AG10803 (cell line): ENCODE measurements at places on chromosomes 2 and 18.

- DNase-seq = no peak
Observed at GRCh38 chr2:66682476-66682875, 247.6 kb downstream of the MEIS1 start.

GRCh38 chr18:46705521-46705920 lies 48.5 kb upstream of the LOXHD1 start:
- DNase-seq = no peak

DNA sequence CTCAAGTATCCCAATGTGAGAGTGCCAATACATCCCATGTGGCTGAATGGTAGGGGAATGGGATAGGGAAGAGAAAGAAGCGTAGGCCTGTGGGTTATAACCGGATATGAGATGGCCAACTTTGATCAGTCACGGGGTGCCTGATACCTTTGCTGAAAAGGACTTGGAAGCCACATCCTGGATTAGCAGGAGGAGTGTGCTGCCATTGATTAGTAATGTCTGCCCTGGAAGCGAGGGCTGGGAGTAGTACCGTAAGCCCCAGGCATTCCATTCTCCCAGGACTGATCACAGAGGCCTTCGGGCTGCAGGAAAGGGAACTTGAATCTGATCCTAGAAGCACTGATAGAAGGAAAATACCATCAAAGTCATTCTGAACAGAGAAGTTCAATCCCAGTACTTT lies 218.5 kb downstream of the TFCP2L1 start:
- DNase-seq = no peak

- DNase-seq = peak; percentile 82
Observed at GRCh38 chr2:201959626-201960025, 74.0 kb upstream of the FZD7 start.

DNA sequence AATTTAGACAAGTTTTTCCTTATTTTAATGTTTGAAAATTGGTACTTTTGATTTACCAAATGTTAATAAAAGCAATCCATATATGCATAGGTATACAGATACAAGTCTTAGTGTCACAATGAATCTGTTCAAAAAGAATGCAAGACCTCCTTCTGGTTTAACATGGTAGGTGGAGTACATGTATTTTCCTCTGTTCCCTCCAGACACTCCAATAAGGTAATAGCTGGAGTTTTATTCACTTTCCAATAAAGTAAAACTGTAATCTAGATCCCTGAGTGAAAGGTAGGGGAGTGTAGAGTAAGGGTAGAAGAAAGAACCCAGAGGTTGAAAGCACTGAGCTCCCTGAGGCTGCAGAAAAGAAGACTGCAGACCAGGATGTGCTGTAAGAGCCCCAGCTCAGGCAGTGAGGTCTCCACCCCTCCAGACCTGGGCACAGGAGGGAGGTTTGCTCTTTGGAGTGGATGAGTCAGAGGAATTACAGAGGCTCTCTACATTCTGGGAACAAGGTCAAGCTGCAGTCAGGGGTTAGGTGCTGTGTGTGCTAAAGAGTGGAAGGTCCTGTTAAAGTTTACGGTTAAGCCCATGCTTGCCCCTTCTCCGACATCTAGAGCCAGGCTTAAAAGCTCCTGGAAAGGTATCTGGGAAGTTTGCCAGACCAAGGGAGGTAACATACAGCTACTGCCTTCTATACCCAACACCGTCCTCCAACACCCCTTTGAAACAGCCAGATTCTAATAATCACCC lies 27.6 kb upstream of the STAT1 start:
- DNase-seq = peak; percentile 33

GRCh38 chr2:207448006-207448405 lies 81.8 kb upstream of the CREB1 start:
- no peak for DNase-seq

GRCh38 chr2:215528555-215528954 lies 92.7 kb upstream of the FN1 start:
- peak; percentile 99 for DNase-seq

- peak; percentile 30 for DNase-seq
Observed at GRCh38 chr18:598124-598589, 1.4 kb downstream of the CLUL1 start.

GRCh38 chr2:99450199-99450598 lies 39.6 kb downstream of the REV1 start:
- DNase-seq = no peak

GRCh38 chr2:221708902-221709301 lies 136.8 kb upstream of the EPHA4 start:
- DNase-seq = no peak

DNA sequence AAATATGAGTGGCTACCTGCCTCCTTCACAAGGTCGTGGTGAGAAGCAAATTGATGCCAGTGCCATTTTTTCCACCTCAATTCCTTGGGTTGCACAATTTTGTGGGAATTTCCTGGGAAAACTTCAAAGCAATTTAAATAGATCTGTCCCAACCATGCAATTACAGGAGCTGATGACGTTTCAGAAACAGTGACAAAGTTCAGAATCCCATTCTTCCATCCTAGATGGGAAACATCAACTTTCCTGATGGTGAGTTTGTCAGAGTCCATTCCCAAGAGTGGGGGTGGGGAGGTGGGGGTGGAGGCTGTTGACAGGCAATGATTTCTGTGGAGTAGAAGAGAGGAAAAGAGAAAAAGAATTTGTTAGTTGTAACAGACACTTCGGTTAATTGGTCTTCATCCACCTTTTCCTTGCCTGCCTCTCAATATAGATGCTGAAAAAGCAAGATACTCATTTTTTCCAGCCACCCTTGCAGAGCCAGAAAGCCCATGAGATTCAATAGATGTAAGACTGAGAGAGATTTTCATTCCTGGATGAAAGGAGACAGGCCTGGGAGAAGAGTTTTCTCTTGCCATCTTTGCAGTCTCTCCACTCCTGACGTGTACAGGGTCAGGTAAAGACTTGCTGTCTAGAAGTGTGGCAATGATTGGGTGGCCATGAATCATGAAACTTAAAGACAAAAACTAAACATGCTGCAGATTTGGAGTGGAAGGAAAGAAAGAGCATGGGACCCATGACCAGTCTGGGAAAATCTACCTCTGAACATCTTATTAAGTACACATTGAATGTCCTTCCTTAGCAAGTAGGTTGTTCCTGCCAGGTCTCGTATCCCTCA lies 47.3 kb downstream of the SOCS6 start:
- no peak for DNase-seq

- DNase-seq = no peak
Observed at GRCh38 chr2:64661741-64662169, 8.0 kb upstream of the SERTAD2 start.

GRCh38 chr2:220104871-220105351 lies 477.5 kb downstream of the SLC4A3 start:
- DNase-seq = peak; percentile 84

DNA sequence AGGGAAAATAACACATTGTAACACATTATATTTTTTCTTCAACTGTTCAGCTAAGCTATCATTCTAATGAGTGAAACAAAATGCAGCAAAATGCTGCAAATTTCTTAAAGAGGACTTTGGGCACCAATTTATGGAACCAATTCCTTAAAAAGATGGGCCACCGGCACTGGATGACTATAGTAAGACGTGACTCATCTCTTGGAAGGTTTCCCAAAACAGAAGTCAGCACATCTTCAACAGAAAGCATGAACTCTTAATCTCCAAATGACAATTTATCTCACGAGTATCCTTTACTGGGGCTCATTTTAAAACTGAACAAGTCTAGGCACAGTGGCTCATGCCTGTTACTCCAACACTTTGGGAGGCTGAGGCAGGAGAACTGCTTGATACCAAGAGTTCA lies 213.4 kb downstream of the CDH20 start:
- peak; percentile 73 for DNase-seq

DNA sequence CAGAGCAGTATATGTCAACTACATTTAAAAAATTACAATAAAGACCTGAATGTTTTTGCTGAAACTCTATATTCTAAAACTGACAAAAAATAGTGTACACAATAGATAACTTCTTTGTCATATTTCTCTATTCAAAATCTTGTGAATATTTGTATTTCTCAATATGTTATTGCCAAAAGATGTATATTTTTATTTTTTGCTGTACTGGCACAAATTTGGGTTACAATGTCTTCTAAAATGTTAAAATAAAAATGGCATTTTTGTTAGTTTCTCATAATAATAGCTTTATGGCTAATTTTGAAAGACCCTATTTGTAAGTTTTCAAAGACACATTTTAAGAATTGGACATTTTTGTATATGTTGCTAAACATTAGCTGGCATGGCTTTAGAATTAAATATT lies 630 bp upstream of the ARHGEF33 start:
- no peak for DNase-seq

GRCh38 chr2:191738667-191739066 lies 60.7 kb downstream of the NABP1 start:
- no peak for DNase-seq

DNA sequence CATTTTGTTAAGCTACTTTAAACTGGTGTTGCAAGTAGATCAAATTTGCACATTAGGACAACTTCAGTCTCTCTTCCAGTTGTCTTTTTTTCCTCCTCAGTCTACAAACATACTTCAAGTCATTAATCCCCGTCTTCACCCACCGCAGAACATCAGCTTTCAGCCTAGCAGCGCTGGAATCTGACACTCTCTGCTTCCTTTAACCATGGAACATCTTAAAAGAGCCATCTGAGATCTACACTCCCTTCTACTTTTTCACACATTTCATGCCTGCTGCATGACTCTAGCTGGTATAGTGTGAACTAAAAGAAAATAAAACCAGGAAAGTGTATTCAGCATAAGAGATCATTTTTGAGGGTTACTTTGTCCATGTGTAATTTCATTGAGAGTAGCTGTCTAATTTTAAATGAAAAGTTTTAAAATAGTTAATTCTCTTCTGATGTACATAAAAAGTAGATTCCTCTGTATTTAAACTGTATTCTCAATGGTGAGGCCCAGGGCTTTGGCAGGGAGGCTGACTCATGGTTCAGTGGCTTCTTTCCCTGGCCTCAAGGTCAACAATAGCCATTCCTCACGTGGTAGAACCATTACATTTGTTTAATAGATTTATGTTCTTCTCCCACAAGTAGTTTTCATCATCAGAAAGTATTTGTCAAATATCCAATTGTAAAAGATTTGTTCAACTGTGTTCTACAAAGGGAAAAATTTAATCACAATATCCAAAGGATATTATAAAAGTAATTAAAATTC lies 16.5 kb downstream of the SGPP2 start:
- peak; percentile 82 for DNase-seq
